ENCODE measurements at places on chromosomes 11 and 22.

DNA sequence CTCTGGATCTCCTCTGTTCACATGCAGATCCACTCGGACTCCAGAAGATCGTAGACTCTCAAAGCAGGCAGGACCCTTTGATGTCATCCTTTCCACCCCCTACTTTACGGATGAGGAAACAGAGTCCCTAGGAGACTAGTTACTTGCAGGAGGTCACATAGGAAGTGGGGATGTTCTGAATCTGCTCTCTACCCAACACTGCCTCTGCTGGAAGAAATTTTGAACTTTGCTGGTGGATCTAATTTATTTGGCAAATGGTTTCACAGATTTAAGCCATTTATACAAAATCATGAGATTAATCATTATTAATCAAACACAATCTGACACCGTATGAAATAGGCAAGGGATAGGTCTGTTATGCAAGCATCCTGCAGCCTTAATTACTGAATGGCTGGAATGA is 55.0 kb upstream of the USP47 start:
- DNase-seq = no peak

- DNase-seq = no peak
Observed at GRCh38 chr11:117772360-117772759, 24.7 kb downstream of the DSCAML1 start.

GRCh38 chr22:20550851-20551744 is 43.7 kb downstream of the MED15 start:
- no peak for DNase-seq

- DNase-seq = no peak
Observed at GRCh38 chr11:65851083-65851579, 6.8 kb downstream of the CFL1 start.

- no peak for DNase-seq
Observed at GRCh38 chr11:115215694-115216617, 288.3 kb downstream of the CADM1 start.

DNA sequence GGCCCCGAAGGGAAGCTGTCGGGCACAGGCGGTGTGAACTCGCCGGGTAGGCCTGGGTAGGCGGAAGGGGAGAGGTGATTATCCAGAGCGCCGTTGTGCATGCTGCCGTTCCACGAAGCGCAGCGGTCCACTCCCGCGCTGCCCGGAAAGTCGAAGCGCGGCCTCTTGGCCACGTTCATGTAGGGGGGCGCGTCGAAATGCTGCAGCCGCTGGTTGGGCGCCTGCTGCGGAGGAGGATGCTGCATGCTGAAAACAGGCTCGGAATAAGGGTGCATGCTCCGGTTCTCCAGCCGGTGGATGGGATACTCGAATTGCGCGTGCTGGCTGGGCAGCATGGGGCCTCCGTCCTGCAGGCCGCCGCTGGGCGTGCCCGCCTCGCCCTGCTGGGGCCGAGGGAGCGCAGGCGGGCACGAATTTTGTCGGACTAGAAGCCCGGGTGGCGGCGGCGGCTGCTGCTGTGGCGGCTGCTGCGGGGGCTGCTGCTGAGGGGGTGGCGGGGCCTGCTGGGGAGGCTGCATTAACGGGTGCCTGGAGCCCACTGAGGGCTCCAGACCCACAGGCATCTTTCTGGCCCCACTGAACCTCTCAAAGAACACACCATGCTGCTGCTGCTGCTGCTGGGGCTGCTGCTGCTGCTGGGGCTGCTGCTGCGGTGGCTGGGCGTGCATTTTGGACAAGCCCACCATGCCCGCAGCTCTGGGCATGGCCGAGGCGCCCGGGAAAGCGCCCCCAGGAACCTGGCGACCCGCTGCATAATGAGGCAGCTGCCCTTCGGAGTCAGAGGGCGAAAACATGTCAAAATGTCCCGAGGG is 2.3 kb downstream of the MN1 start:
- DNase-seq = no peak

- no peak for DNase-seq
Observed at GRCh38 chr11:33532720-33533385, 167.8 kb downstream of the C11orf91 start.

DNA sequence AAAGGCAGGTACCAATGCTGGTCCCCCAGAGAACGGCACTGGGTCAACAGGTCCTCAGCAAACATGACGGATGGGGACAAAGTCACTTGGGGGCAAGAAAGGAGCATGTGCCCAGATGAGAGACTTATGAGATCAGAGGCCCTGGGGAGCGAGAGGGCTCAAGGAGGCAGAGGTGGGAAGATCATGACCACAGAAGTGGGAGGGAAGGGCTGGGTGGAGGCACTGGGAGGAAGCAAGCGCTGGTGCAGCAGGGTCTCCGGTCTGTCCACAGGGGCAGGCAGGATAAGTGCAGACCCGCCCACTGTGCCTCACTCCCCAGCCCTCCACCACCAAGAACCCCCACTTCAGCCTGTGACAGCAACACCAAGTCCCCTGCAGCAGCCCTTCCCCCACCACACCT is 10.9 kb downstream of the ELFN2 start:
- no peak for DNase-seq

GRCh38 chr11:19938866-19939265 is 221.4 kb downstream of the DBX1 start:
- no peak for DNase-seq

GRCh38 chr11:80281194-80281593 is 840.4 kb upstream of the TENM4 start:
- no peak for DNase-seq

DNA sequence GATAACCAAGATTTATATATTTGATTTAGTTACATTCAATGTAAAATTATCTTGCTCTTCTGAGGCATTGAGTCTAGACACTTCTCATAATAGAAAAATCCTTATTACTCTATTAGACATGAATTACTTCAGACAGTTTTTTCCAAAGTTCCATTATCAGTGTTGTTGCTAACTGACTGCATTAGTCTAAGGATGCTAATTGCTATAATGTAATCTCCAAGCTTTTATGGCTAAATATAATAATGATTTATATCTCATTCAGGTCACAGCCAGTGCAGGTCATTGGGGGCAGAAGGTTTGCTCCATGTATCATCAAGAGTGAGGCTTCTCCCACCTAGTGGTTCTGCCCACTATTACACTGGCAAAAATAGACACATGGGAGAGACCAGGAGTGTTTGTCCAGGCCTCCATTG is 377.2 kb upstream of the DDI1 start:
- no peak for DNase-seq

- DNase-seq = peak; percentile 69
Observed at GRCh38 chr11:10659339-10660216, 34.0 kb downstream of the IRAG1 start.

GRCh38 chr11:126754591-126755426 is 245.8 kb downstream of the KIRREL3 start:
- DNase-seq = no peak

- DNase-seq = no peak
Observed at GRCh38 chr22:25680956-25681355, 61.0 kb upstream of the MYO18B start.

Data from bone marrow (tissue), 2 donors.